ENCODE measurements at places on chromosomes 5 and 9.

DNA sequence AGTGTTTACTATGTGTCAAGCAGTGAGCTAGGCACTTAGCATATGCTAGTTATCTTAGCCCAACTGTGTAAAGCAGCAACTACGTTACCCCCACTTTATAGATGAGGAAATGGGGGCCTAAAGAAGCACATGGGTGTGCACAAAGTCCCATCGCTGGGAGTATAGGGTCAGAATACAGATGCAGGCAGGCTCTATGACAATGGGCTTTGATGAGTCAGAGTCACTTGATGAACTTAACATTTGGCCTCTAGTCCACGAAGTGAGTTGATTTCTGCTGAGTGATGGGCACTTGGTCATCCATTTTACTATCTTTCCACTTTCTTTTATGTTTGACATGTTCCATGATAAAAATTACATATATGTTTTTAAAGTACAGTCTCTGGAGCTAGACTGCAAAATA is 204.3 kb downstream of the TRIM32 start:
- no peak for DNase-seq

DNA sequence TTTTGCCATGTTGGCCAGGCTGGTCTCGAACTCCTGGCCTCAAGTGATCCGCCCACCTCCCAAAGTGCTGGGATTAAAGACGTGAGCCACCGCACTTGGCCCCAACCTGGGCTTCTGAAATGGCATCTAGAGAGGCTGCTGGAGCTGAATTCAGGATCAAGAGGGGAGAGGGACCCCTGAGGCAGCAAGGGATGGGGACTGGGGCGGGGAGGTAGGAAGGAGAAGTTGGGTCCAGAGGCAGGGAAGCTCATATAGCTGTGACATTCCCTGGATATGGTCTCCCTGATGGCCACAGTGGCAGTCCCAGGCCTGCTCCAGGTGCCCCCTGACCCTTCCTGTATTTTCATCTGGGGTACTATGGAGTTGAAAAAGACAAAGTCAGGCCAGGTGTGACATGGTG is 12.1 kb downstream of the REEP2 start:
- no peak for DNase-seq

DNA sequence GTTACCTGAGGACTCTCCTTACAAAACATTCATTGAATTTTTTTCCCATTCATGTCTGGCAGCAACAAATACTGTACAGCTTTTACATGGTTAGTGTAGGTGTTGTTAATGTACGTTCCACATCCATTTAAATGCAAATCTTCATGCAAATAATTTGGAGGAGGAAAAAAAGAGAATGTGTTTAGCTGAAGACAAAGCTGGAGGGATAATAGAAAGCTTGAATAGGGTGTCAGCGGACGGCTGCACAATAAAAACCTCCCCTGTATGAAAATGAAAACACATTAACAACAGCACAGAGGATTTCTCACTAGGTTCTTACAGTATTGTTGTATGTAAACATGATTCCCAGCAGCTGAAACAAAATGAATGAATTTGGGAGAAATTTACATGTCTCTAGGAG is 231.5 kb downstream of the ZNF608 start:
- DNase-seq: no peak

DNA sequence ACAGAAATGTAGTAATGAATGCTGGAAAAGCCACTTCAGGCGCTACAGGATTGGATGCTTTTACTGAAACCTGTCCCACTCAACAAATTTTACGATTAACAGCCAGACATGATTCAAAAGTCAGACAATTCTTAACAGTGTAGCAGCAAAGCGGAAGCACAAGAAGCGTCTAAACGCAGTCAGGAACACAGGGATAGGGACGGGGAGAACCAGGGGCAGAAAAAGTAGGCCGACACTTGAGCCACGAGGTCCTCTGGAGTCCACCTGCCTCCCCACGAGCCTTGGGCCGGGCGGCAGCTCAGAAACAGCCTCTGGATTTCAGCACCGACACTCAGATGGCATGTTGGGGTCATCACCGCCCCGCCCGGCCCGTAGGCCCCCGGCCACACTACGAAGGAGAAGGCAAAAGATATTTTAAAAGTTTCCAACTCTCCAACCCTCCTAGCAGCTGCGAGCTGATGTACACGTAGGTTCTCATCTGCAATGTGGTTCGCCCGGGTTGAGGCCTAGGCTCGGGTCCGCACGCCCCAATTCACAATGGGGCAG is 615 bp downstream of the RACK1 start:
- no peak for DNase-seq

GRCh38 chr9:96874947-96875460 is 20.7 kb upstream of the ZNF782 start:
- no peak for DNase-seq

DNA sequence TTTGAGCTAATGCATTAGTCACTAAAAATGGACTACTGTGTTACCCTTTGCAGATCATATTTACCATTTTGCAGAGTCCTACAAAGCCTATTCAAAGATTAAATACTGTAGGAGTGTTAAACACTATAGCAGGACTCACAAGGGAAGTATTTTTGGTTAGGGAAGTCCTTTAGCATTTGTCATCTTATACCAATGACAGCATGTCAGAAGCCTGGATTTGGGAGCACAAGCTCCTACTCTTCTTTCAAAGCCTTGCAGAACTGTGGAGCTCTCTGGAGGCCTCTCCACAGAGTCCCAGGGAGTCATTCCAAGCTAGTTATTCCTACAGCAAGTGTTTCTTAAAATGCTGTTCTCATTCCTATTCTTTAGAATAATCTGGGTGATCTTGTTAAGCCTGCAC is 288.8 kb downstream of the PIK3R1 start:
- no peak for DNase-seq
